Large intestine (tissue), 12 donors: ENCODE measurements at places on chromosomes 5 and 9. TPM values are rescaled to one million over a fixed set of nuclear protein-coding genes. Genes with fewer than 3 reads are reported as not detected.
A peak's percentile ranks its signal among the peaks of the same experiment; 100 is the strongest.

The ADRA1B gene
- 0.12 TPM for polyA plus RNA-seq

The ABCA1 gene
- 8.6 TPM for polyA plus RNA-seq

The PRLR gene
- polyA plus RNA-seq: 56.0 TPM

The CD14 gene
- polyA plus RNA-seq: 13.2 TPM

The PCDHGA1 gene
- polyA plus RNA-seq: 0.30 TPM

DNA sequence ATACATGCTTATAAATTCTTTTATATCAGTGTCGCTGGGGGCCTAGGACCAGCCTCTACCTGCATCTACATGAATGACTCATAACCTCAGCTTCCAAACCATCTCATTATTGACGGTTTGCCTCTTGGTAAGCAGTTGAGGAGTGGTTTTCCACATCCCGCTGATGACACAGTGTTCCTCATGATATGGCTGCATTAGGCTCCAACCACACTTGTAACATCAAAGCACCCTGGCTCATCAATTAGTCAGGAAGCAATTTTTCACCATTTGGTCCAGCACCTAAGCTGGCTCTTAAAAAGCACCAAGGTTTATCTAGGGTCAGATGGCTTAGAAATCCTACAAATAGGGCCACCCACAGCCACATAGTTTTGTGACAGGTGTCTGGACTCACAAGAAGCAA, 402.4 kb downstream of the ARHGEF28 start:
- DNase-seq: no peak

DNA sequence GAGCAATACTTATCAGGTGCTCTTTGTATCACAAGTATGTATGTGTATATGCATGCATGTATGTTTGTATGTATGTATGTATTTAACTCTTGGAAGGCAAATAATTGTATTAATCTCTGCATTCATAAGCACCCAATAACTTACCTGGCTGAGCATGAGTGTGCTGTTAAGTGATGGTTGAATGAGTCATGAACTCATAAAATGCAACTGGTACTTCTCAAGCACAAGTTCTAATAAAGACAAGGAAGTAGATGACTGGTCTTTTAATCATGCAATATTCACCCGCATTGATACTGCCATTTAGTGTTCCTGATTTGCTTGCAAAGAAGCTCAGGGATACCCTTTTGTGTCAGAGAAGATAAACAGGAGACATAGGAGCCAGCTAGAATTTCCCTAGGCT, 204.9 kb upstream of the TRPM3 start:
- DNase-seq: no peak

DNA sequence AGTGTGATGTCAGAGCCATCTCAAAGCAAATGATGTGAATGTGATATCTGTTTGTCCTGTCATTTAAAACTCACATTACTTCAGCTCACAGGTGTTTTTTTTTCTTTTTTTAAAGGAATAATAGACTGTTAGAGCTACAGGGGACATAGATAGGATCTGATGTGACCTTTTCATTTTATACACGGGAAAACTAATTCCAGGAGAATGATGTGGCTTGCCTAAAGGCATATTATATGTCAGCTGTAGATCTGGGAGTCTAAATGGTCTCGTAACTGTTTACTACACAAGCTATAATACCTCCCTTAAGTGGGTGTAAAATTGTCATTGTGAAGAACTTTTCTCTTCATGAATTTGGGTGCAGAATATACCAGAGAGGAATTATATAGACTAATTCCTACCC, 2.0 kb downstream of the NMUR2 start:
- no peak for DNase-seq

DNA sequence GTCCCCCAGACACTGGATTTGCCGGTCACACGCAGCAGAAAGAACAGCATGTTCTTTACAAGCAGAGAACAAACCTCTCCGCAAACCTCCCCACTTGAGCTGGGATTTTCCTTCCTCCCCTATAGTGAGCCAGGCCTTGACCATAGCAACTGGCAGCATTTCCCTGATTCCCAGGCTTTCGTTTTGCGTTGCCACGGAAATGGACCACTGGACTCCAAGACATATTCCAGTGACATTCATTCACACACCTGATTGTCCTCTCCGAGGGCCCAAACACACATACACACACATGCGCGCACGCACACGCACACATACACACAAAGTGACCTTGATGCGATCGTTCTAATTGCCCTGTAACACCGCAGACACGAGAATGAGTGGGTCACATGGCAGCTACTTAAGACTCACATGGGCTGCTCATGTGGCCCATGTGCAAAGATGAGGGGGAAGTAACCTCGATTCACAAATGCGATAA, 80.9 kb upstream of the CPEB4 start:
- no peak for DNase-seq

DNA sequence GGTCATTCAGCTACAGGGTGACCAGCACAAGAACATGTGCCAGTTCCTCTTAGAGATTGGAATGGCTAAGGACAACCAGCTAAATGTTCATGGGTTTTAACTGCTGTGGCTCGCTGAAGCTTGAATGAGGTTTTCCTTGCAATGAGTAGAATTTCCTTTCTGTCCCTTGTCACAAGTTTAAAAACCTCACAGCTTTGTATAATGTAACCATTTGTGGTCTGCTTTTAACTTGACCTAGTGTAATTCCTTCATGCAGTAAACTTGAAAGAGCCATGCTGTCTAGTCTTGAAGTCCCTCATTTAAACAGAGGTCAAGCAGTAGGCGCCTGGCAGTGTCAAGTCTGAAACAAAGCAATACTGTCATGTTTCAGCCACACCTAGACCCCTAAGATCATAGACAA, 181.3 kb upstream of the DMRT1 start:
- no peak for DNase-seq

DNA sequence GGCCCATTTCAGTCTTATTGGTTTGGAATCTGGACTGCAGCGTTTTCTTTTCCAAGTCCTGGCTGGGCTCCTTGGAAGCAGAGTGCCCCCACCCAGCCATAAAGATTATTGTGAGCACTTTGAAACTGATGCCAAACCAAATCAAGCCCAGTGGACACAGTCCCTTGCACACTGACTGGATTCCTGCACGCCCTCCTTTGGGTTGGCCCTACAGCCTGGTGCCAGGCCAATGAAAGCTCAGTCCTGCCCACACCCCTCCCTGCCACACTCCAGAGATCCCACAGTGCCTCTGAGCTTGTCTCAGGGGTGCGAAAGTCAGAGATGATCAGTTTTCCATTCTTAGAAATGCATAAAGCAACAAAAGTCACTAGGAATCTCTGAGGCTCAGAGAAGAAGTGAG, 181.9 kb downstream of the CETN3 start:
- no peak for DNase-seq

GRCh38 chr5:163712011-163712410, 206.6 kb downstream of the MAT2B start:
- no peak for DNase-seq

DNA sequence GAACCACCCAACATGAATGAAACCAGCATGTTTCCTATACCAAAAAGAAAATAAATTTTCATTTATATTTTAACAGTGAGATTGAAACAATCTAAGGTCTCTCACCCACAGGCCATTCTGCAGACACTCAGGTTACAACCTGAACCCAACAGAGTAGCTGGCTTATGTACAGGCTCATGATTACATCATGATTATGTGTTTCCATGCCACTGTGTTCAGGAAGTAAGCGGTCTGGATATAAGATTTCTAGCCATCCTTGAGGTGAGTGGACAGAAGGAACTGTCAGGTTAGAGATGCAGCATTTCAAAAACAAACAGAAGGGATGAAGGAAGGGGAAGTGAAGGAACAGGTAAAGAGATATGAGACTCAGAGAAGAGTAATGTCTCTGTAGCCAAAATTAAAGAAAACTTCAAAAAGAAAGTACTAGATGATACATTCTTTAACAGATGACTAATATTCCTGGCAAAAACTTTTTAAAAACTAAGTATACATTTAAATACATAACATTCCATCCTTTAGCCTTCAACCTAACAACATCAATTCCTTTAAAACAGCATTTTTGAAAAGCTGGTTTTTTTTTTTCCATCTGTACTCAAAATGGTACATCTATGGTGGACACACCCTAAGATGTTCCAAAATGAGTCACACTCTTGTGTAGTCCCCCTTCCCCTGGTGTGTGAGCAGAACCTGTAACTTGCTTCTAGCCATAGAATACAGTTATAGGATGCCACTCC, 119.8 kb downstream of the LPAR1 start:
- DNase-seq: no peak

DNA sequence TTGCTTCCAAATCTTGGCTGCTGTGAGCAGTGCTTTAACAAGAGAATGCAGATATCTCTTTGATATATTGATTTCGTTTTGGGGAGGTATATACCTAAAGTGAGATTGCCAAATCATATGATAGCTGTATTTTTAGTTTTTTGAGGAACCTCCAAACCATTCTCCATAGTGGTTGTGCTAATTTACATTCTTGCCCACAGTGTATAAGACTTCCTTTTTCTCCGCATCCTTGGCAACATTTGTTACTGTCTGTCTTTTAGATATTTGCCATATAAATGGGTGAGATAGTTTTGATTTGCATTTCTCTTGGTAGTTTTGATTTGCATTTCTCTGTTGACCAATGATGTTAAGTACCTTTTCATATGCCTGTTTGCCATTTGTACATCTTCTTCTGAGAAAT, 10.0 kb upstream of the PLK2 start:
- no peak for DNase-seq

DNA sequence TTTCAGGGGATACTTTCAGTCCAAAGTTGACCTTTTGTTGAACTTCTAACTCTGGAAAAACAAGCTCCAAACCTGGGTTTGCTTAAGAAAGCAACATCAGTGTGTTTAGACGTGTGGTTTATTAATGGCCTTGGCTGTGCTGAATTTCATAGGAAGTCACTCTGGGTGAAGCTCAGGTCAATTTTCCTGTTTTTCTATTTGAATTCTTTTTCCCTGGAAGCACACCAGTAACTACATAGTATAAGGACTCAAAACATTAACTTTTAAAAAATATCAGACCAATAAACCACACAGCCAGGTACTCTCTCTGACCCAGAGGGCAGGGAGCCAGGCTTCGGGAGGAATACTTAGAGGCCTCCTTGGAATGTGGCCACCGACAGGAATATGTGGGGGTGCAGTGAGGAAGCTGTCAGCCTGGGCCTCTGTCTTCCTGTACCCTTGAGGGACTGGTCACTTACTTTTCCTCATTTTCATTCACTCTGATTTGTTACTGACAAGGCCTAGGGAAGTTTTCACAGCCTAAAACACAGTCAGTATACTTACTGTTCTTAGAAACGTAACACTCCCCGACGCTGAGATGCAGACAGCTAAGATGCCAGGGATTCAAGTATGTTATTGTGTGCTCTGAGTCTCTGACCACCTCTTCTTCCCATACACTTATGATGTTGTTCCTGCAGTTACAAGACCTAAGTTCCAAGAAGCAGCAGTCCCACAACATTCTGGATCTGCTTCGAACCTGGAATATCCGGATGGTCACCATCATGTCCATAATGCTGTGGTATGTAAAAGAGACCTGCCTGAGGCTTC, 18.9 kb downstream of the SLC22A5 start:
- peak; percentile 63 for DNase-seq

DNA sequence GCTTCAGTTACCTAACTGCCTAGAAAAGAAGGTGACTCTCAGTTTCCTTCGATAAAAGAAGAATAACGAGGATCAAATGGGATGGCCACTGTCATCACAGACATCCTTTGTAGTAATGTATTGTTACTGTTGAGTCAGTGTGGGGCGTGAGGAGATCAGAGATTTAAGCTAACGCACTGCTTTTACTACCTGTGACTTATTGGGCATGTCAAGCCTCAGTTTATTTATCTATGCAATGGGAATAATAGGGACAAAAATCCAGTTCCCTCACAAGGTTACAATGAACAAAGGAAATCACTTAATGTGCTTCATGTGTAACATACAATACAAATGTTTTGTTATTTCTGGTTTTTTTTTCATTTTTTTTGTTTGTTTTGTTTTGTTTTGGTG, 255 bp upstream of the TRPM6 start:
- no peak for DNase-seq

DNA sequence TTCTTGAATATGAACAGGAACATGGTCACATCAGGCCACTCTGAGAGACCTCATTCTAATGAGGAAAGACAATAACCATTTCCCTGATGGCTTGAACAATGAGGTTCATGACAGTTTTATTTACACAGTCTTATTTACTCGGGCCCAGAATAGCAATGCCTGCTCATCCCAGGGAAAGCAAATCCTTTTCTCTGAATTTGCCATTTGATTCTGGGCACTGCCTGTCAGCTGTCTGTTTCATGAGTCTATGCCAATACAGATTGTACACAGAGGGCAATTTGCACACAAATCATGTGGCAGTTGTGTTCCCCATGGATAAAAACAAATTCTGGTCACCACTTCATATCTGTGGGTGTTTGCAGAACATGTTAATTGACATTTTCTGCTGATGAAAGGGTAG, 492.5 kb downstream of the ACTL7B start:
- no peak for DNase-seq

DNA sequence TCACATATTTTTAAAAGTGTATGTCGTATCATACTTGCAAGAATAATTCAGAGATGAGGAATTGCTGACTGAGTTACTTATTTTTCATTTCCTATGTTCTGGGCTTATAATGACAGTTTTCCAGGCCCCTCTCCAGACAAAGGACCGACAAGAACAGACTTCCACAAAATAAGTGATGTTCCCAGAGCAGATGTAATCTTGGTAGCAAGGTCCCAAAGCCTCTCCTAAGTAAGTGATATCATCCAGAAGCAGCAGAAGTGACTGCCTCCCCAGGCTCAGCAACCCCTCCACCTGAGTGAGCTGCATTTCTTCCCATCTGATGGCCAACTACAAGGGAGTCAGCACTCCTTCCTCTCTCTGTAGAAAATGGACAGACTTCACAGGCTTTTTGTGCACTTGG, 57.1 kb downstream of the SEMA6A start:
- DNase-seq: no peak

DNA sequence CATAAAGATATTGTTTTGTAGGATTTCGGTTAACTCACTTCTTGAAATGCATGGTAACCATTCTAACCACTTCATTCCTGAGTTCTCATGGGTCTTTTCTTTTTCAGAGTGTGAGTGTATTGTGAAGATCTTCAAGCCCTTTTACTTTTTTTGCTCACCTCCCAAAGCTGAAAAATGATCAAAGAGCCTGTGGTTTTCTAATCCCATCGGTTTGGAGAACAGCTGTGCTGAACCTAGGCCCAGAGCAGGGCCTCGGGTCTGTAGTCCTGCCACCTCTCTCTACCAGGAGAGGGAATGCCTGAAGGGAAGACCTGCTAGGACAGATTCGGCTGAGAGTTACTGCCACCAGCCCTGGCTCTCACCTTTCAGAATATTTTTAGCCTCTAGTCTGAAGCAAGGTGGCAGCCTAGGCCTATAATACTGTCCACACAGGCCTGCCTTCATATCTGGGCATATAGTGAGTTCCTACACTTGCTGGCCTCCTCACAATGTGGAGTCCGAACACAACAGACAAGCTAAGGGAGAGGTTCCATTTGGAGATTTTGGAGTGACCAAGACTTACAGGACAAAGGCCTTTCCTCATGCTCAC, 13.8 kb downstream of the RGMB start:
- peak; percentile 22 for DNase-seq

DNA sequence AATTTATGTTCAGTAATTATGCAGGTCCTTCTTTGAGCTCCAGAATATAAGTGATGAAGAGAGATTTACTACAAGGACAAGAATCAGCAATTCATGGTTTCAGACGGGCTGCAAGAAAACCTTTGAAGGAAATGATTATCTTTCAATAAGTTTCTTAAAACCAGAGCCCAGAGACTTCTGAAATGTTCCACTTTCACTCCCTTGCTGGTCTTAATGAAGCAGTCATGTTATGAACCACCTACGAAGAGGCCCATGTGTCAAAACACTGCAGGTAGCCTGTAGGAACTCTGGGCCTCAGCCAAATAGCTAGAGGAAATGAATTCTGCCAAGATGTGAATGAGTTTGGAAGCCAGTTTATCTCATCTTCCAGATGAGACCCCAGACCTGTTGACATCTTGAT, 505.9 kb upstream of the MEF2C start:
- no peak for DNase-seq

GRCh38 chr9:117046666-117047327, 359.7 kb downstream of the TRIM32 start:
- no peak for DNase-seq
